Stimulated activated CD4-positive, alpha-beta T cell treated with anti-CD3 and anti-CD28 coated beads, Interleukin-1b, Interleukin-23, amount 100 ng/mL, for 4 hours (primary cell): ENCODE measurements at places on chromosomes 16 and 17.

DNA sequence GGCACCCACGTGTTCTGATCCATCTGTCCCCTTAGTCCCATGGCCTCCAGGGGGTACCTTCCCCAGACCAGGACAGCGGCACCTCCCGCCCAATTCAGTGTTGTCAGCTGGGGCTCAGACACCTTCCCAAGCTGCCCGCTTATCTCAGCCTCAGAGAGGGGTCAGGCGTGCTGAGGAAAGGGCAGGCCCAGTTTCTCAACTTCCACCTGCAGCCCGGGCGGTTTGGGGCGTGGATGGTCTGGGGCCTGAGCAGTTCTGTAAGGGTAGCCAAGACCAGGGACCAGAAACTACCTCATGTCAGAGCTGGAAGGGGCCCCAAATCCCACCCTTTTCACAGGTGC is 5.1 kb downstream of the PLCD3 start:
- DNase-seq, result no peak

DNA sequence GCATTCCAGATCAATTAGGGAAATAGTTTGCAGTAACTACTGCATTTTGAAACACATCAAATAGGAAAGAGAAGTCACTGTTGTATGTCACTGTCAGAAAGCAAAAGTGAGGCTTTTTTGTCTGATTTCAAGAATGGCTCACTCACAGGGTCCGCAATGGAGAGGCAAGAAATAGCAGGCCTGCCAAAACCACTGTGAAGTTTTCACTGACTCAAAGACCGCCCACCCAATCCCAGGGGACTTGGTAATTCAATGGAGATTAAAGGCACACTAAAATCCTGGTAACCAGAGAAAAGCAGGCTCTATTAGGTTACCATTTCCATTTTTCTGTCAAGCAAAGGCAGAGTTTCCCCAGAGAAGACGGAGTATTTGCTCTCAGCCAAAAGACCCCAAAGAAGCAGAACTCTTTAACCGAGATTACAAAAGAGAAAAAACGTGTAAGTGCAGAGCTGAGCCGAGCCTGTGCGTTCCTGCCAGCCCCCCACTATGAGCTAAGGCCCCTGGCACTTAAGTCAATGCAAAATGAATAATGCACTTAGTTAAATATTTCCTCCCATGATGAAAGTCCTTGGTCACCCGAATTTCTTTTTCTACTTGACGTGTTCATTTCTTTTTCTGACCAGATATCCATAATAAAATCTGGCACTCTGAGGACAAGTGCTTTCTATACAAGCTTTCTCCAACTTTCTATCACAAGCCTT is 57.0 kb downstream of the FOXL1 start:
- no peak for DNase-seq

- no peak for DNase-seq
Observed at GRCh38 chr16:3731126-3731935, 14.0 kb upstream of the TRAP1 start.

DNA sequence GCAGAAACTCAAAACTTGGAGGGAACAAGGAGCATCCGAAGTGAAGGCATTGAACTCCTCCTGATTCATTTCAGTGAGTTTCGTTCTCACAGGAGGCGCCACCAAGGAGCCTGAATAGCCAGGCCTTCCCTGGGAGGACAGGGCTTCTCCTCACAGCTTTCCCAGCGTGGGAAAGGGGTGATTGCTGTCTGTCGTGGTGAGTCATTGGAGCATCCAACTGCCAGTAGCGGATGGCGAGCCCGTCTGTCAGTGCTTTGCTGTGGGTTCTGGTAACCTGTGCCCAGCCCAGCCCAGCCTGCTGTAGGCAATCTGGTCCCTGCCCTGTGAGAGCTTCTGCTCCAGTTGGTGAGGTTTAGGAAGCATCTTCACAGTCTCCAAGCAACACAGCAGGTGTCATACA is 28.3 kb downstream of the PLCD3 start:
- no peak for DNase-seq

GRCh38 chr16:31093132-31093703 is 1.4 kb downstream of the VKORC1 start:
- no peak for DNase-seq

- DNase-seq, result no peak
Observed at GRCh38 chr17:81371910-81372760, 23.1 kb upstream of the BAHCC1 start.

- DNase-seq, result no peak
Observed at GRCh38 chr17:71900621-71901229, 220.1 kb upstream of the SOX9 start.

DNA sequence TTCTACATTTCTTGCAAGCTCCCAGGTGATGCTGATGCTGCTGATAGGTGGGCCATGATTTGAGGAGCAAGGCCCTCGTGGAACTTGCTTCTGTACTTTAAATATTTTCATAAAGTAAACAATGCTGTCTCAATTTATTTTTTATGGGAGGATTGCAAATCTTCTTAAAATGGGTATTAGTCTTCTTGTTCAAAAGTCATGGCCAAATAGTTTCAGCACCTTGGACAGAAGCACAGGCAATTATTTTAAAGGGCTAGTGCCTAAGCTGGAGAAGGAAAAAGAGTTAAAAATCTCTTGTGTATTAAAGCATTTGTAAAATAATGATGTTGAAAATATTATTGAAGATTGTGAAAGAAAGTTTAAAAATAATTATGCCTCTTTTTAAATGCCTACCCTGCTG is 50.5 kb downstream of the GPR139 start:
- DNase-seq, result no peak

DNA sequence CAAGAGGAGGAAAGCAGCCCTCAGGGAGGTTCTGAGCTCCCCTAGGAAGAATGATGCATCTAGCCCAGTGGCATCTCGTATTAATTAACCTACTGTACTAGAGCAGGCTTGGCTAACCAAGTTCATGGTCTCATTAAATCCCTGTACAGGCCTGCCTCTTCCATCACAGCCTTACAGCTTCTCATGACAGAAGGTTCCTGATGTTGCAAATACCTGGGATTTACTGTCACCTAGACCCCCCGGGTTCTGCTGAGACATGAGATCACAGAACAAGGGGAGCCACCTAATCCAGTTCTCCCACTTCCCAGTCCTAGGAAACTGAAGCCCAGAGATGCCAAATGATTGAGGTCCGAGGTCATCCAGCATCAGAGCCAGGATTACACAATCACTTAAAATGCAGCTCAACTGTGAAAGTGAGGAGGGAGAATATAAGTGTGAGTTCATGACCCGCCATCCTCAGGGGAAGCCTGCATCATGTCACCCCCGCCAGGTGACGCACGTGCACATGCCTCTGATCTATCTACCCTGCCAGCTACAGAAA is 23.9 kb downstream of the ACLY start:
- DNase-seq, result no peak

DNA sequence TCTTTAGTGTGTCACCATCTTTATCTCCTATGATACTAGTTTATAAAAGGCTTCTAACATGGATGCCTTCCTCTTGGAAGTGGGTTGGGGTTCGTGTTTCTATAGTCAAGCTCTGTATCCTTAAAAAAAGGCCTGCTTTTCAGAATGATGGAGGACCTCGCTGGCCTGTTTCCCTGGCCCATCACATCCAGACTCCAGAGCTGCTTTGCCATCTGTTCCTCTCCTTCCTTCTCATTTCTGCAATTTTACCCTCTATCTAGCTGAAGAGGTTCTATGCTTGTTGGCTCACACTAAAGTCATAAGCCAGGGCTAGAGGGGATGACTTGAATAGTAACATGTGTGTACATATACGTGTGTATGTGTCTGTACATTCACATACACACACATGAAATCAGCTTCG is 450.8 kb upstream of the HSBP1 start:
- DNase-seq, result no peak

- no peak for DNase-seq
Observed at GRCh38 chr16:57882206-57882605, 79.9 kb upstream of the KIFC3 start.

GRCh38 chr16:14510939-14511799 is 118.9 kb downstream of the PARN start:
- DNase-seq, result no peak

- DNase-seq, result no peak
Observed at GRCh38 chr17:4861052-4861451, 27.9 kb downstream of the MINK1 start.

GRCh38 chr16:11114366-11115164 is 141.4 kb downstream of the SOCS1 start:
- DNase-seq, result no peak

DNA sequence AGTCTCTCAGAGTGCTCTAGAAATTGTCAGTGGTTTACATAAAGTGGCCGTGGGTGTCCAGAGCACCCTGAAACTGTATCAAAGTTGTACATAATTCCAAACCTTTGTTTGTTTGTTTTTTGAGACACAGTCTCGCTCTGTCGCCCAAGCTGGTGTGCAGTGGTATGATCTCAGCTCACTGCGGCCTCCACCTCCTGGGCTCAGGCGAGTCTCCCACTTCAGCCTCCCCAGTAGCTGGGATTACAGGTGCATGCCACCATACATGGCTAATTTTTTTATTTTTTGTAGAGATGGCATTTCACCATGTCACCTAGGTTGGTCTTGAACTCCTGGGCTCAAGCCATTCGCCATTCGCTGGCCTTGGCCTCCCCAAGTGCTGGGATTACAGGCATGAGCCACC is 24.3 kb upstream of the ADGRG1 start:
- DNase-seq, result no peak

DNA sequence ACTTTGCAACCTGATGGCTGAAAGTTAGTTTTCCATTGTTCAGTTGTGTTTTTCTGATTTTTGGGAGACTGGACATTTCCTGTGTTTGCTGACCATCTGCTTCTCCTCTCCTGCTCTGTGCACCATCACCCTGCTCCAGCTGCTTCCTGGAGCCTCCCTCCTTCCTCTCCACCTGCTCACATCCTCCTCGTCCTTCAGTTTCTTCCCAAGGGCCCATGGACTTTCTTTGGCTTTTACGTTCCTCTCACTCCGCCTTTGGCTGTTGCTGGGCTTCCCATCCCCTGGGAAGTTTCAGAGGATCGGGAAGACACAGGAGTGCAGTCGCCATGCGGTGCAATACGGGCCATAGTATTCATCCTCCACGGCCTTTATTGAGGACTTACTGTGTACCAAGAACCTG is 61.6 kb downstream of the TNFRSF13B start:
- no peak for DNase-seq

DNA sequence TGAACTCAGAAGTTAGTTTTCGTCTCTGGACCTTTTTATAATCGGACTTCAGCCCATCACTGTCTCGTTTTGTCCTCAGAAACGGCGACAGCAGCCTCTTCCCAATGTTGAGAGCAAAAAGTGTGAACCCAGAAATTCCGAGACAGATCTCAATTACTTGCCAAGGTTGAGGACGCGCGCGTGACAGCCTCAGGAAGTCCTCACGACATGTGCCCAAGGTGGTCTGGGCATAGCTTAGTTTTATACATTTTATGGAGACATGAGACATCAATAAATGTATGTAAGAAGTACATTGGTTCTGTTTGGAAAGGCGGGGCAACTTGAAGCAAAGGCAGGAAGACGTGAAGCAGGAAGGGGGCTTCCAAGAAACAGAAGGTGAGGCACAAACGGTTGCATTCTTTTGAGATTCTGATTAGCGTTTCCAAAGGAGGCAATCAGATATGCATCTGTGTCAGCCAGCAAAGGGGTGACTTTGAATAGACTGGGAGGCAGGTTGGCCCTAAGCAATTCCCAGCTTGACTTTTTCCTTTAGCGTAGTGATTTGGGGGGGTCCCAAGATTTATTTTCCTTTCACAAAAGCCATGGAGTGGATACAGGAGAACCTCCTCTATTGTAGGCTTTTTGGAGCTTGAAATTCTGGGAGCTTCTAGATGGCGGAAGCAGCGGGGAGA is 583 bp upstream of the ZNF747 start:
- DNase-seq, result no peak

DNA sequence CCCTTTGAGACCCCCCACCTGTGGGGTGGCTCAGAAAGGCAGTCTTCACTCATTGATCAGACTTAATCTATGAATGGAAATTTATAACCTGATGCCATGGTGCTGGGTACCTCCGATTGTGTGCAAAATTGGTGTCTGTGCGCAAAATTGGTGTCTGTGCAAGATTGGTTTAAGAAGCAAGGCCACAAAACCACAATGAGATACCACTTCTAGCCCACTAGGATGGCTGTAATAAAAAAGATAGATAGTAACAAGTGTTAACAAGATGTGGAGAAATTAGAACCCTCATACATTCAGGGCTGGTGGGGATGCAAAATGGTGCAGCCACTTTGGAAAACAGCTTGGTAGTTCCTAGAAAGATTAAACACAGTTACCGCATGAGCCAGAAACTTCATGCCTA is 13.9 kb upstream of the CSNK2A2 start:
- DNase-seq, result no peak

GRCh38 chr17:47210105-47210504 is 957 bp downstream of the MYL4 start:
- no peak for DNase-seq

DNA sequence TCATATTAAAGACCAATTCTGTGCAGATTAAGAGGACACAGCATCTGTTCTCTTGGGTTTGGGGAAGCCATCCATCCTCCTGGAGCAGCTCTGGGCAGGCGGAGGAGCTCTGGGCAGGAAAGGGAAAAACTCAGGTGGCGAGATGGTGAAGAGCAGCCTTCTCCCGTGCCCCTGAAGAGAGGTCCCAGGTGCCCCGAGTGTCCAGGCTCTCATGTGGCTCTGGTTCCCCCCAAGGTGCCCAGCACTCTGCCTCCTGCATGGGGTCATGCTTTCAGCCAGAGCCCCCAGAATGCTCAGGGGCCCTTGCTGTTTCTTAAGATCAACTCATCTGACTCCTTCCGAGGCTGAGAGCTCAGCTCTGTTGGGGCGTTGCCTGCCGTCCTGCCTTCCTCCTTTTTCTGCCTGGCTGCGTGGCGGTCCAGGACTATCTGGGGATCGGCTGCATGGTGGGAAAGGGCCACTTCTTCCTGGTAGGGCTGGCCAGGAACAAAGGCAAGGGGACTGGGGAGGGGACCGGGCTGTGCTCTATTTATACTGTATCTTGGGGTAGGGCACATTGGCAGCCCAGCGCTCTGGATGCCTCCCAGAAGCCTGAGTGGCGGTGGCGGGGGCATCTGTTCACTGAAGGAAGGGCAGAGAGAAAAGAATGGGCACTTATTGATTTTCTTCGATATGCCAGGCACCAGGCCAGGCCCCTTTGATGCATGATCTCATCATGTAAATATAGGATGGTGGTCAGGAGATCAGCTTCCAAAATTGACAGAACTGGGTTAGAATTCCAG is 103.2 kb upstream of the SDK2 start:
- no peak for DNase-seq

DNA sequence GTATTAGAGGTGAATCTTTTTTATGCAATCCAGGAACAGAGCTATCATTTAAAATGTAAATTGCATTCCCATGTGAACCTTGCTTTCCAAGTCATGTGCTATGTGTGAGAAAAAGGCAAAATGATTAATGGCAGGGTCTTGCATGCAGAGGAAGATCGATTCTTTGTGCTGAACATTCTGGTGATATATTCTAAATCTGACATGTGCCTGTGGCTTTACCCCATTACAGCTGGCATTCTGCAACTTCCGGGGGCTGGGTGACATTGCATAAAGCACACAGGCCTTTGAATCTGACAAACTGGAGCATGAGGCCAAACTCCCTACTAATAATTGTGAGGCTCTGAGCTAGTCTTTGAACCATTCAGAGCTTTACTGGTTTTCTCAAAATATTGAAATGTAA is 1449.7 kb downstream of the CDH8 start:
- no peak for DNase-seq
